ENCODE measurements at places on chromosomes 6 and 20. TPM values are rescaled to one million over a fixed set of nuclear protein-coding genes. Genes with fewer than 3 reads are reported as not detected.

ARMC12 gene
- not detected for total RNA-seq

ATP9A gene
- total RNA-seq: 70.1 TPM

PPP1R16B gene
- total RNA-seq: 2.0 TPM

RSPH4A gene
- total RNA-seq: 0.11 TPM

KCNK16 gene
- total RNA-seq: not detected

GRCh38 chr6:1079525-1079924 is 232.4 kb upstream of the FOXQ1 start:
- no peaks in the 10 kb centered on the region for H3K36me3 ChIP-seq
- no peak overlapping the region for H3K4me3 ChIP-seq
- no peak overlapping the region for H3K27ac ChIP-seq

DNA sequence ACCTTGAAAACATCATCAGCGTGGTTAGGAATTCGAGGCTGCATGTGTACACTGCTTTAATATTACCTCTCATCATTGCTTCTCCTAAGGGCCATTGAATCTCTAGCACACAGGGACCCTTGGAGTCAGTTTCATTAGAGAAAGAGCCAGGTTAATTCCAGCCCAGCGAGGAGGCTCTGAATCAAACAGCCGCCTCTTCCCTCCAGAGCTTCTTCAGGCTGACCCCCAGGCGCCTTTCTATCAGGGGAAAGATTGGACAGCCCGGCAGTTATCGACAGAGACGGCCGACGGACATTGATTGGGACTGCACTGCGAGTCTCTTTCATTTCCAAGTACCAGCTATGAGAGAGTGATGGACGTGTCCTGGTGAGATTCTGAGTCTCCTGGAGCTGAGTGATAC is 159.2 kb downstream of the ANKRD60 start:
- no peaks in the 10 kb centered on the region for H3K4me1 ChIP-seq

DNA sequence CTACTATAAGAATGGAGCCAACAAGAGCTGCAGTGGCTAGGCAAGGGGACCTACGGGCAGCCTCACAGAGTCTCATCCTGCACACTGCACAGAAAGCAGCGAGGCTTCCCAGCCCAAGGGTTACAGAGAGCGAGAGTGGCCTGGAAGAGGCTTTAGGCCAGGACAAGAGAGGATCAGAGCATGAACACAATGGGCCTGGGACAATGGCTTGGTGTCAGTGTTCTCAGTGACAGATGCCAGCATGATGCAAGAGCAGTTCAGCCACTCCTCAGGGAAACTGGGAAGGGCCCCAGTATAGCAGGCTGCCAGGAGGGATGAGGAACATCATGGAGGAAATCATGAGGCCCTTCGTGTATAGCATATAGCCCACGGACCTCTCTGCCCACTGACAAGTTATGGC is 108.0 kb downstream of the NUS1 start:
- no peaks in the 10 kb centered on the region for H3K4me1 ChIP-seq
- H3K4me3 ChIP-seq: no peak overlapping the region
- no peak overlapping the region for H3K27ac ChIP-seq
- no peak for DNase-seq
- H3K36me3 ChIP-seq: no peaks in the 10 kb centered on the region

GRCh38 chr6:141347086-141347485 is 785.6 kb upstream of the GJE1 start:
- DNase-seq: no peak
- no peaks in the 10 kb centered on the region for H3K4me1 ChIP-seq

DNA sequence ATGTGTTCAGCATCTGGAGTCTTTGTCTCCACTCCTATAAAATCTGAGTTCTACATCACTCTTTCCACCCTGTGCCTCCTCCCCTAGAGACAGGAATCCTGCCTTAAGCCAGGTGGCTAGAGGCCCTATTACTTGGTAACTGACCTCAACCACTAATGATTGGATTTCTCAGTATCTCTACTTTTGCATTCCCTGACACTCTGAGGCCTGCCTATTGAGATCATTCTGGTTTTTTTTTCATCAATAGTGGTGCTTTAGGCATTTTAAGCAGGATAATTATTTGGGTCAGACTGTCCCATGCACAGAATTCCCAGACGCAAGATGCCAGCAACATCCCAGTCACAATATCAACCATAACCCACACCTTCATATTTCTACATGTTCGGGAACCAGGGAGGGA is 3.9 kb upstream of the GCM1 start:
- no peaks in the 10 kb centered on the region for H3K36me3 ChIP-seq
- H3K27ac ChIP-seq: no peak overlapping the region
- no peaks in the 10 kb centered on the region for H3K27me3 ChIP-seq
- DNase-seq: no peak

- H3K27me3 ChIP-seq: no peaks in the 10 kb centered on the region
- no peaks in the 10 kb centered on the region for H3K4me1 ChIP-seq
- no peaks in the 10 kb centered on the region for H3K36me3 ChIP-seq
- DNase-seq: no peak
Observed at GRCh38 chr6:82711105-82711827, 347.6 kb downstream of the TPBG start.

GRCh38 chr20:61833807-61834610 is 231.7 kb downstream of the TAF4 start:
- no peak overlapping the region for H3K27ac ChIP-seq
- no peak for DNase-seq
- no peaks in the 10 kb centered on the region for H3K36me3 ChIP-seq
- H3K27me3 ChIP-seq: no peaks in the 10 kb centered on the region
- H3K4me1 ChIP-seq: no peaks in the 10 kb centered on the region
- no peak overlapping the region for H3K4me3 ChIP-seq

DNA sequence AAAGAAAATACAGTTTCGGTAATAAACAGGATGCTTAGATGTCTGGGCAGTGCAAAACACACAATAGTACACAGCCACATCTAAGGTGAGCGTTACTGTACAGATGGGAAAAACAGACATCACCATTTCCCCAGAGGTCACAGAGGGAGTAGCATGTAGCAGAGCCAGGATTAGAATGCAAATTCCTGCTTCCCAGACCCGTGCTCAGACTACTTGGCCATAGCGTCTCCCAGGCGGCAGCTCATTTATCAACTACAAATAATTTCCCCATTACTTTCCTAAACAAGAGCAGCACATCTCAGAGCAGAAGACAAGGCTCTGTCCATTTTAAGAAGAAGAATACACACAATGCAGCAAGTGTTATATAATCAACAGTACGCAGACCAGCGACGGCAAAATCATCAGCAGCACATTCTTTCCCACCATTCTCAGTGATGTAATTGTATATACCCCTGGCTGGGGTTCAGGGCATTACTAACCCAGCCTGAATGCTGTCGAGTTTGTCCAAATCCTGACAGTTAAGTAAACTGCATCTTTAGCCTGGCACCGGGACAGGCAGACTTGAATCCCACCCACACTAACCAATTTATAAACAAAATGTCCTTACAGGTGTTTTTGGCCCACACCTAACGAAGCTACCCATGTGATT is 61.9 kb downstream of the CNKSR3 start:
- no peaks in the 10 kb centered on the region for H3K36me3 ChIP-seq
- no peaks in the 10 kb centered on the region for H3K27me3 ChIP-seq
- peak overlapping the region; percentile 19 for H3K27ac ChIP-seq
- no peak for DNase-seq

DNA sequence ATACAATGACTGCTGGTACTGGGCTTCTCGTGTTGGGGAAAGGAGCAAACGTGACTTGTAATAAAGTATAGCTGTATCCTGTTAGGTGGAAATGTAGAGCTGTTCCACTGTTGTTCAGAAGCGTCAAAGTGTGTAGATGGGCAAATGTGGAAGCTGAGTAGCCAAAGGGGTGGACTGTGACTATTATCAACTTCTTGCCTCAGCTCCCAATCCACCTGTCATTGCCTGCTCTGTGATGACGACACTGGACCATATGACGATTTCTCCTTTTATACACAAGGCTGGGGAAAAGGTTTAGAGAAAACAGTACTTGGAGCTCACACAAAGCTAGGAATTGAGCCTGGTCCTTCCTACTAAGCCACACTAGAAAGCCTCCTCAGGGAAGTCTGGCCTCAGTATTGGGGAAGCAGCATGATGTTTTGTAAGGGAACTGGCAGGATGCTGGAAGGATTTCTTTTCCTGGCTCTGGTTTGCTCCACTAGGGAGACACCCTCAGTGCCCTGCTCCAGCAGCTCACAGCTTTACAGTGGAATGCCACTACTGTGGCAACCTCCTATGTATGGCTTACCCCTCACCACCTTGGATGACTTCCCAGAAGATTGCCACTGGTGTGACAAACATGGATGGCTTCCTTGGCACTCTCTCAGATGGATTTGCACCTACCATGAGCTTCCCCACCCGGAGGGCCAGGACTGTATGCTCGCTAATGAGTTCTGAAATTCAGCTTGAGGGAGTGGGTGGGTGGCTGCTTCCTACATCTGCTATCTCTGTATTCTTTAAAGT is 20.0 kb downstream of the CD164 start:
- no peaks in the 10 kb centered on the region for H3K27me3 ChIP-seq
- H3K27ac ChIP-seq: no peak overlapping the region
- no peak for DNase-seq
- peaks cover 8% of the 10 kb centered on the region for H3K36me3 ChIP-seq

GRCh38 chr6:21325201-21325856 is 268.2 kb upstream of the SOX4 start:
- H3K27me3 ChIP-seq: no peaks in the 10 kb centered on the region
- H3K4me1 ChIP-seq: no peaks in the 10 kb centered on the region
- no peak overlapping the region for H3K4me3 ChIP-seq

GRCh38 chr20:39474879-39475278 is 512.7 kb downstream of the DHX35 start:
- H3K4me1 ChIP-seq: no peaks in the 10 kb centered on the region
- H3K4me3 ChIP-seq: no peak overlapping the region
- no peak overlapping the region for H3K27ac ChIP-seq
- no peaks in the 10 kb centered on the region for H3K27me3 ChIP-seq
- no peak for DNase-seq

Data from colonic mucosa (tissue), 4 donors.